ENCODE measurements at places on chromosomes 3 and 15. TPM values are rescaled to one million over a fixed set of nuclear protein-coding genes. Genes with fewer than 3 reads are reported as not detected.

The GOLGA6B gene
- total RNA-seq = not detected

The SLC15A2 gene
- total RNA-seq = 10.1 TPM

The FANCD2OS gene
- not detected for total RNA-seq

The SUCNR1 gene
- 11.7 TPM for total RNA-seq

- no peaks in the 10 kb centered on the region for H3K4me1 ChIP-seq
- H3K27me3 ChIP-seq = no peaks in the 10 kb centered on the region
- no peaks in the 10 kb centered on the region for H3K36me3 ChIP-seq
- no peak overlapping the region for H3K4me3 ChIP-seq
- H3K27ac ChIP-seq = no peak overlapping the region
- no peak for DNase-seq
Observed at GRCh38 chr3:172224560-172225214, 185.3 kb downstream of the FNDC3B start.

GRCh38 chr3:175493301-175493700 is 634.2 kb downstream of the NAALADL2 start:
- DNase-seq = no peak
- H3K4me3 ChIP-seq = no peak overlapping the region
- H3K4me1 ChIP-seq = no peaks in the 10 kb centered on the region
- no peaks in the 10 kb centered on the region for H3K27me3 ChIP-seq
- no peaks in the 10 kb centered on the region for H3K36me3 ChIP-seq

DNA sequence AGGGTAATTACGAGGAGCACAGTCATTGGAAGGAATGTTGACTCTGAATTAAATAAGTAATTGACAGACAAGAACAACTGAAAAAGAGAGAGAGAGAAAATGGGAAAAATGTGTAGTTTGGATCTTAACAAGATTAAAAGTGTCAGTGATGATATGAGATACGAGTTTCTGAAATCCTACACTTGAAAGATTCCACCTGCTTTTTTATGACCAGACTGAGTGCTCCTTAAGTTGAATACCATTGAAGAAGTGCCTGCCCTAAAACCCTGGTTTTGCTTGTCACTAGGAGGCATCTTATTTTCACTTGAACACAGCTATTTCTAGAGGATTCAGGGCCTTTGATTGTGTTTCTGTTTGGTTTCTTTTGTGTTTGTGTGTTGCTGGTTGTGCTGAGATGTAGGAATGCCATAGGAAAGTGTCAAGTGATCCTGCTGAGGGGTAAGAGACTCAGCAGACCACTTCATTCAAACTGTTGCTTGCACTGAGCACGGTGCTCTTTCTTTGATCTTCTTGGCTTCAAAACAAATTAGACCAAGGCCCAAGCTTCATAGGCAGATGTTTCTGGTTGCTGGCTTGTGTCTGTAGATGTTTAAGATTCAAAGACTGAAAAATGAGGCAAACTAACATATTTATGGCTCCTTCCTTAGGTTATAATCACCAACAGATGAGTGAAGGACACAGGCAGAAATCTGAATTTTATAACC is 17.2 kb upstream of the ABHD10 start:
- no peak overlapping the region for H3K4me3 ChIP-seq
- no peak for DNase-seq
- H3K36me3 ChIP-seq = no peaks in the 10 kb centered on the region
- H3K27ac ChIP-seq = no peak overlapping the region

DNA sequence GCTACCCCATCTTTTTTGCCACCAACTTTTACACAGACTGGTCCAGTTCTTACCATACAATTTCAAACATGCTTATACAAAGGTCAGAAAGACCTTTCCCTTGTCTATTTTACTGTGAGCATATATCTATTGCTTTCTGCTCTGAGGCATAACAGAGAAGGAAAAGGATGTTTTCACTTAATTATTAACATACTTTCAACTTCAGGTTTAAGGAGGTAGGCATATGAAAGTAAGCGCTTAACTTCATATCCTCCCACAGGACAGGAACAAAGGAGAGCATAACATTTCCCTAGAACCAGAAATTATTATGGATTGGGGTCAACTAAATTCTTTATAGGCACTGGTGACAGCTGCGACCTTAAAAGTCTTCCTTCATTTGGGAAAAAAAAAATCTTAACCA is 1.1 kb downstream of the MYEF2 start:
- DNase-seq = no peak
- H3K27me3 ChIP-seq = peaks cover 18% of the 10 kb centered on the region
- H3K36me3 ChIP-seq = no peaks in the 10 kb centered on the region
- peak overlapping the region; percentile 82 for H3K4me3 ChIP-seq
- H3K27ac ChIP-seq = peak overlapping the region; percentile 81

- no peaks in the 10 kb centered on the region for H3K36me3 ChIP-seq
- H3K4me3 ChIP-seq = no peak overlapping the region
- DNase-seq = no peak
Observed at GRCh38 chr3:113630956-113631542, 65.4 kb downstream of the USF3 start.

GRCh38 chr3:57596495-57597126 is 533 bp downstream of the ARF4 start:
- H3K4me3 ChIP-seq = peak overlapping the region; percentile 68
- no peaks in the 10 kb centered on the region for H3K27me3 ChIP-seq
- DNase-seq = peak; percentile 92

GRCh38 chr3:127544192-127544802 is 46.2 kb downstream of the TPRA1 start:
- no peak overlapping the region for H3K27ac ChIP-seq
- no peaks in the 10 kb centered on the region for H3K27me3 ChIP-seq
- DNase-seq = peak; percentile 88
- H3K36me3 ChIP-seq = no peaks in the 10 kb centered on the region

- H3K4me3 ChIP-seq = no peak overlapping the region
- no peaks in the 10 kb centered on the region for H3K36me3 ChIP-seq
- no peak for DNase-seq
- H3K27ac ChIP-seq = no peak overlapping the region
Observed at GRCh38 chr3:54243056-54243931, 120.9 kb downstream of the CACNA2D3 start.

GRCh38 chr3:160052385-160053047 is 63.9 kb downstream of the IL12A start:
- H3K4me1 ChIP-seq = no peaks in the 10 kb centered on the region
- no peak for DNase-seq
- H3K27me3 ChIP-seq = no peaks in the 10 kb centered on the region
- H3K36me3 ChIP-seq = no peaks in the 10 kb centered on the region

DNA sequence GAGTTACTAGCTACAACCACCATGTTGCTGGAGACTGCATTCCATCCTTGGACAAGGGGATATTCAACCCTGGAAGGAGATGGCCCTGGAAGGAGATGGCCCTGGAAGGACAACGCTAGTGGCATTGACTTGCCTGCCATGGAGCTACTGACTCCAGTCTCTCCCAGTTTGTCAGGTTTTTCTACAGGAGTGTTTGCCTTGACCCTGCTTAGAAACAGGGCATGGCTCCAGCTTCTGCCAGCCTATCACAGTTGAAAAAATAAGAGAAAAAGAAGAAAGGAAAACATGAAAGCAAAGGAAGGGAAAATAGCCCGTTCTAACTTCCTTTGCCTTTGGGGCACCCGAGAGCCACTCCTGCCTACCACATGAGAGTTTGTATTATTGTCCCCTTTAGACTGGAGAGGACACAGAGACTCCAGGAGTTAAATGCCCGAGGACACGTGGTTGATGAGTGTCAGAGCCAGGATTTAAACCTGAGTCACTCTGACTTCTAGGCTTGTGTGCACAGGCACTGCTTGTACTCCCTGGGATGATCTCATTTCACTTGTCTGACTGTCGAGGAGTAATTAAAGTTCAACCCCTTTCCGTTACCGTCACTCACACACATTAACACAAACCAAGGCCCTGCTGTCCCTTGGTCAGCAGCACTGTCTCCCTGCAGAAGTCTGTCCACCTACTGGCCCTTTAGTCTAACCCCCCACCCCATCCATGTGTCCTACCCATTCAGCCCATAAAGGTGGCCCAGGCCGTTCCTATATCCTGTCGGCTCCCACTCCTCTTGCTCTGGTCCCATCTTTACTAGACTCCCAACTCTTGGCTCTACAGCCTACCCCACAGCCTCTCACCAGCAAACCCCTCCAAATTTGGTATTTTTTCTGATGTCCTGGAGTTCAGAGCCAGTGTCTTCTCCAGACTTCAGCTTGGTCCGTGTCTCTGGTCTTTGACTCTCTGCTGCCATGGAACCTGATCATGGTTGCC is 46.1 kb downstream of the C2CD4A start:
- no peaks in the 10 kb centered on the region for H3K27me3 ChIP-seq
- no peak overlapping the region for H3K27ac ChIP-seq
- no peaks in the 10 kb centered on the region for H3K4me1 ChIP-seq

DNA sequence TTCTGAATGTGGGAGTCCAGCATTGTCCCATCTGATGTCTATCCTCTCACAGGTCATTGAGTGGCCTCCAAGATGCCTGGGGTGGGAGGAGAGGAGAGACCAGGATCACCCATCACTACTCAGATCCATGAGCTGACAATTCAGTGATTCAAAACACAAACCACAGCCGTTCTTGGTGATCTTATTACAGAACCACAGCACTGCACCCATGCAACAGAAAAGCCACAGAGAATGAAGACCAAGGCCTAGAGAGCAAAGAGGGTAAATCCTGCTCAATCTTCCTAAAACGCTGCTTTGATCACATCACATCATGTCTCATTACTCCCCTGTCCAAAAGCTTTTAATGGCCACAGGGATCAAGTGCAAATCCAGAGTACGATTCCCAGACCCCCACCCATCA is 23.5 kb downstream of the ANP32A start:
- H3K27me3 ChIP-seq = no peaks in the 10 kb centered on the region
- no peak for DNase-seq
- H3K27ac ChIP-seq = no peak overlapping the region

GRCh38 chr15:77475001-77475400 is 54.3 kb downstream of the HMG20A start:
- H3K27me3 ChIP-seq = no peaks in the 10 kb centered on the region
- no peaks in the 10 kb centered on the region for H3K4me1 ChIP-seq
- DNase-seq = no peak
- no peak overlapping the region for H3K27ac ChIP-seq

DNA sequence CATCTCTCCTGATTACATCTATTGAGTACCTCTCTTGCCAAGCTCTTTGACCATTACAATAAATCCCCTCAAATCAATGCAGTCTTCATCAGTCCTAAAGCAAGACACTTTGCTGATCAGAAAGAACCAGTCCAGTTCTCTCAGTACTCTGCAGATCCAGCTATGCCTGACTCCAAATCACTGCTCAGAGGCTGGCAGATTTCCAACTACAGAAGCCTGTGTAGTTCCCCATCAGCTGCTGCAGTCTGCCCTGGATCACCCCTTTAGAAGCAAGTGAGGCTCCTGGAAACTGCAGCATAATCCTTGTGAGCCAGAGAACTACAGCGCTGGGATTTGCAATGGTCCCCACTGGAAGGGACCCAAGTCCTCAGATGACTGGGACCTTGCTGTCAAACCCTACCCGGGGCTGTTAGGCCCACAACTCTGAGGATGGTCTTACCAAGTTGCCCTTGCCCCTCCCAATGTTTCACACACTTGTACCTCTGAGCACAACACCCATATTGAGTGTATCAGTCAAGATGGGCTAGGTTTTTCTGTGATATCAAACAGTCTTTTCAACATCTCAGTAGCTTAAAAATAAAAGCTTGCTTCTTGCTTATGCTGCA is 81.9 kb upstream of the TOPAZ1 start:
- peaks cover 4% of the 10 kb centered on the region for H3K27me3 ChIP-seq
- no peak overlapping the region for H3K4me3 ChIP-seq
- H3K4me1 ChIP-seq = no peaks in the 10 kb centered on the region

GRCh38 chr15:72285927-72286516 is 13.7 kb upstream of the PARP6 start:
- no peak for DNase-seq
- no peaks in the 10 kb centered on the region for H3K27me3 ChIP-seq
- H3K4me3 ChIP-seq = no peak overlapping the region
- H3K27ac ChIP-seq = no peak overlapping the region
- H3K36me3 ChIP-seq = no peaks in the 10 kb centered on the region
- no peaks in the 10 kb centered on the region for H3K4me1 ChIP-seq

DNA sequence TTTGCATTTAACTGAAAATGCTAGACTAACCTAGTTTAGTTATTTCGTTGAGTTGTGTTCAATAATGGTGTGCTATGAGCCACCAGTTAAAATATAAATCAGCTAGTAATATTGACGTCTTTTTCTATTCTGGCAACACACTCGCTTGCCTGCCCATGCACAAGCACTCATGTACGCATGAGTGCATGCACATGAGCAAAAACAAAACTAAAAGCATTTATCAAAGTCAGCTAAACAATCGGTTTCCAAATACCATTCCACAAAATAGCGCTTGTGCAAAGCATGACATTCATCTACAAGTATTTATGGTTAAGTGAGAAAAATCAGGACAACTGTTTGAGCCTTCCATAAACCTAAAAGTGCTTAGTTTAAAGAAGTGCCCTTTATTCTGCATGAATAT is 13.1 kb upstream of the SAMMSON start:
- H3K27me3 ChIP-seq = no peaks in the 10 kb centered on the region
- DNase-seq = no peak
- H3K4me1 ChIP-seq = no peaks in the 10 kb centered on the region

- no peaks in the 10 kb centered on the region for H3K36me3 ChIP-seq
- no peak overlapping the region for H3K4me3 ChIP-seq
- H3K27ac ChIP-seq = no peak overlapping the region
- peaks cover 18% of the 10 kb centered on the region for H3K27me3 ChIP-seq
Observed at GRCh38 chr15:69824075-69824876, 273.4 kb downstream of the TLE3 start.

GRCh38 chr3:148958696-148959095 is 32.6 kb upstream of the GYG1 start:
- DNase-seq = no peak
- no peaks in the 10 kb centered on the region for H3K4me1 ChIP-seq
- no peak overlapping the region for H3K4me3 ChIP-seq
- H3K36me3 ChIP-seq = no peaks in the 10 kb centered on the region

- no peaks in the 10 kb centered on the region for H3K4me1 ChIP-seq
- H3K27me3 ChIP-seq = no peaks in the 10 kb centered on the region
- no peaks in the 10 kb centered on the region for H3K36me3 ChIP-seq
- H3K4me3 ChIP-seq = no peak overlapping the region
- no peak overlapping the region for H3K27ac ChIP-seq
Observed at GRCh38 chr3:31178467-31178866, 284.0 kb upstream of the GADL1 start.

GRCh38 chr3:29186131-29186599 is 94.7 kb upstream of the RBMS3 start:
- H3K27ac ChIP-seq = no peak overlapping the region
- H3K4me3 ChIP-seq = no peak overlapping the region
- no peaks in the 10 kb centered on the region for H3K36me3 ChIP-seq
- no peaks in the 10 kb centered on the region for H3K4me1 ChIP-seq
- H3K27me3 ChIP-seq = no peaks in the 10 kb centered on the region
- DNase-seq = no peak

- DNase-seq = no peak
- H3K27ac ChIP-seq = no peak overlapping the region
- no peak overlapping the region for H3K4me3 ChIP-seq
- H3K27me3 ChIP-seq = no peaks in the 10 kb centered on the region
- H3K4me1 ChIP-seq = no peaks in the 10 kb centered on the region
Observed at GRCh38 chr3:160302806-160303205, 77.6 kb downstream of the C3orf80 start.
